ENCODE measurements at places on chromosomes 13 and 19. TPM values are rescaled to one million over a fixed set of nuclear protein-coding genes. Genes with fewer than 3 reads are reported as not detected.

GRCh38 chr19:7067716-7068115, 1.8 kb upstream of the ZNF557 start:
- DNase-seq = no peak

DNA sequence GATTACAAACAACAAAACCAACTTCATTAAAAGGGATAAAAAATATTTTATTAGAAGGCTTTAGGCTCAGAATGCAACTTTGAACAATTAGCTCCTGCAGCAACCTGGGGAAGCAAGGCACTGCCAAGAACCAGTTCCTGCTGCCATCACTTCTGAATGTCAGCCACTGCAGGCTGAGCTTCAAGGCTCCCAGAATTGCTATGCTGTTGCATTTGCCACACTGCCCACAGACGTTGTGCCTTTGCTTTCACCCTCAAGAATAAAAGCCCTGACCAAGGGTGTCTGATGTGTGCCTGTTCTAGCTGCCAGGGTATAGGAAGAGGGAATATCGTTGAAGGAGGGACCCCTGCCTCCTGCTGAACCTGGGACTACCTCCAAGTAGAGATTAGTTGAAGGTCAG, 238.4 kb downstream of the ITGBL1 start:
- DNase-seq = no peak

DNA sequence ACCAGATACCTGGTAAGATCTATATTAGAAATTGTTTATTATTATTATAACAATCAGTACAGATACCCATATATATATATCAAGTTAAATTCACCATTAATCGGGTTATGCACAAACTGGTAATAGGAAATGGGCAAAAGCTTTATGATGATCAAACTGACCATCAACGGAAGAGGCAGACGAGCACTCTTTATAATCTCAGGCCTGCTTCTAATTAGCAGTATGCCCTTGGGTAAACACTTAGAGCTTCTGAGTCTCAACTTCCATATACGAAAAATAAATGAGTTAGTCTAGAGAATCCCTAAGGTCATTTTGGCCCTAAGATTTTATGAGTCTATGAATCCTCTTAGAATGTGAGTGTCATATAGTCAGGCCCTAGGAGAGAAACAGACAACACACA, 710.9 kb downstream of the PCDH9 start:
- no peak for DNase-seq

Gene LRP3
- 53.6 TPM for total RNA-seq

Gene PTGIR
- total RNA-seq = not detected

Gene IRGC
- total RNA-seq = not detected
